Thoracic aorta (tissue), 2 donors: ENCODE measurements at places on chromosomes 2 and 18. TPM values are rescaled to one million over a fixed set of nuclear protein-coding genes. Genes with fewer than 3 reads are reported as not detected.

- no peak overlapping the region for H3K27ac ChIP-seq
- no peaks in the 10 kb centered on the region for H3K4me1 ChIP-seq
- no peak overlapping the region for H3K4me3 ChIP-seq
Observed at GRCh38 chr2:158211502-158211901, 109.8 kb downstream of the UPP2 start.

GRCh38 chr2:134395779-134396178, 141.9 kb downstream of the MGAT5 start:
- H3K36me3 ChIP-seq = no peaks in the 10 kb centered on the region
- H3K27ac ChIP-seq = no peak overlapping the region
- no peak for DNase-seq
- peaks cover 16% of the 10 kb centered on the region for H3K4me1 ChIP-seq
- H3K27me3 ChIP-seq = no peaks in the 10 kb centered on the region
- H3K4me3 ChIP-seq = no peak overlapping the region

DNA sequence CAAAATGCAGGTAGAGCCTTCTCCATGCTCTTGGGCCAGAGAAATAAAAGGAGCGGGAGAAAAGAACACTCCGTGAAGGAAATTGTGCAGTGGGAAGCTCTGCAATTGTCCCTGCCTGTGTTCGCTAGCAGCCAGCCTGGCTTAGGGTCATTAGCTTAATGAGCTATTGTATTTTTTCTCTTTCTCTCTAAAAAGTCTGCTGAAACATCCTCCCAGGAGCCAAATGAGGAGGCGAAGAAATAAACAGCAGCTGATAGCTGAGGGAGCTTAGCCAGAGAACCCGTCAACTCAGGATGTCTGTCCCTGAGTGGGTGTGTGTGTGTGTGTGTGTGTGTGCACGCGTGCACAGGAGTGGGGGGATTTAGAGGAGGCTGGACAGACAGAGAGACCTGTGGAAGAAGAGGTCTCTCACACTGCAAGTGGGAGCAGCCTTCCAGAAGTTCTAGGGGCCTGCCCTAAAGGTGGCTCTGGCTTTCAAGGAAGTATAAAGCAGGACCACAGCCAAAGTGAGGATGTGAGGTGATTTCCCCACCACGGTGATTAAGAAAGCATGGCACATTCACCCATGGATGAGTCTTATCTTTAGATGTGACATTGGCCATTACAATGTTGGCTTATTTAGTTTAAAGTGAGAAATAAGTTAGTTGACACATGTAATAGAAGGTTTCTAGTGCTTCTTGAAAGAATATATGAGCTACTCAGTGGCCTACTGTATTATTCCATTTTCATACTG, 690.4 kb downstream of the RNF144A start:
- no peaks in the 10 kb centered on the region for H3K36me3 ChIP-seq
- no peak overlapping the region for H3K27ac ChIP-seq
- no peak overlapping the region for H3K4me3 ChIP-seq
- DNase-seq = no peak
- no peaks in the 10 kb centered on the region for H3K27me3 ChIP-seq

SULT1C4 gene
- total RNA-seq = 2.8 TPM

- no peaks in the 10 kb centered on the region for H3K27me3 ChIP-seq
- no peak for DNase-seq
- no peak overlapping the region for H3K4me3 ChIP-seq
- H3K36me3 ChIP-seq = peaks cover 63% of the 10 kb centered on the region
- no peaks in the 10 kb centered on the region for H3K4me1 ChIP-seq
Observed at GRCh38 chr2:231455222-231455621, 9.1 kb downstream of the NCL start.

XPO1 gene
- total RNA-seq = 117 TPM

DNA sequence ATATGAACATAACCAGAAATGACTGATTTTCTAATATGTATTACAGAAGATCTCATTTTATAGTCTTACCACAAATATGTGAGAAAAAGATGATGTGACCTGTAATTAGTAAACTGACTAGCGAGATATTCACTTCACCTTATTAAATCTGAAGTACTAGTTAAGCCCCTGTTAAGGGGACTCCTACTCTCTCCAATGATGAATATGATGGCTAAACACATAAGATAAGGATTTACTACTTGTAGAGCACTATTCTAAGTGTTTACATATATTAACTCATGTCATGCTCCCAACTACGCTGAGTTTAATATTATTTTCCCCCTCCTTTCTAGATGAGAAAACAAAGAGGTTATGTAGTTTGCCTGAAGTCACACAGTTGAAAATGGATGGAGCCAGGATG, 40.9 kb downstream of the SP3 start:
- DNase-seq = no peak
- peaks cover 46% of the 10 kb centered on the region for H3K4me1 ChIP-seq
- no peak overlapping the region for H3K4me3 ChIP-seq
- H3K27ac ChIP-seq = no peak overlapping the region
- H3K27me3 ChIP-seq = no peaks in the 10 kb centered on the region
- H3K36me3 ChIP-seq = peaks cover 1% of the 10 kb centered on the region

DNA sequence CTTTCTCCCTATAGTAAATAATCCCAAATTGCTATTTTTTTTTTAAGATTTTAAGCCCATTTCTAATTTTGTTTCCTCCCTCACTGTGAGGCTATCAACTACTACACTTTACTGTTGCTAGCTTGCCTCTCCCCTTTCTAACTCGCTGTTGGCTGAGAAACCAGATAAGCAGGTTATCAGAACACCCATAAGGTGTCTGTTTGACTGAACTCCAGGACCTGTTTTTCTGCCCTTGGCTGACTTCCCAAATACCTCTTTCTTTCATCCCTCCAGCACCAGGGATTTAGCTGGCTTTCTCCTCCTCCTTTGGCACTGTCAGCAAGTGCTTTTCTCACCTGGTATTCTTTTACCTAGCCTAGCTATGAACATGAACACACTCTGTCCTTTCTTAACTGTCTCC, 11.1 kb downstream of the TRAK2 start:
- no peak for DNase-seq
- no peak overlapping the region for H3K27ac ChIP-seq
- no peaks in the 10 kb centered on the region for H3K27me3 ChIP-seq
- peaks cover 43% of the 10 kb centered on the region for H3K4me1 ChIP-seq

NPC1 gene
- total RNA-seq = 85.6 TPM

ARHGAP28 gene
- total RNA-seq = 0.41 TPM
